CD4-positive, alpha-beta T cell treated with Interleukin-12 subunit alpha and Interleukin-12 subunit beta, for 1 hour (primary cell): ENCODE measurements at places on chromosomes 4 and X.
A peak's percentile ranks its signal among the peaks of the same experiment; 100 is the strongest.

DNA sequence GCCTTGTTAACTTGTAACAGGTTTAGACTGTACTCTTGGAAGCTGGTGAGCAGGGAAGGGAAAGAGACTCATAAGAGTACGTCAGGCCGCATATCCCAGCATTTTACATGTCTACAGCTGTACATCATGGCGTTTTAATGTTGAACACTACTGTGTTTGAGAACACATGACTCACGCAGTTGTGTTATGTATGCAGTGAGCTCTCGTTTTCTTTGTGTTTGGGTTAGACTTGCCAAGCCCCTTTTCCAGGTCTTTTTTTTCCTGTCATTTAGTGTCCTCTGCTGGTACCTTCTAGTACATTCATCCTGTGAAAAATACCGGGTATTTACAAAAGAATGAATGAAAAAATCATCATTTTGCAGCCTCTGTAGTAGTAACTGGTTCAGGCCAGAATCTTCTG lies 35.3 kb downstream of the SMS start:
- no peak for DNase-seq

GRCh38 chr4:25310803-25311166 lies 1.8 kb upstream of the ZCCHC4 start:
- no peak for DNase-seq

GRCh38 chr4:1351854-1352566 lies 5.0 kb downstream of the UVSSA start:
- peak; percentile 88 for DNase-seq

- DNase-seq = no peak
Measured at GRCh38 chr4:99090481-99091215, 2.1 kb upstream of the ADH5 start.

GRCh38 chr4:86652332-86652932 lies 58.3 kb downstream of the PTPN13 start:
- DNase-seq = no peak

DNA sequence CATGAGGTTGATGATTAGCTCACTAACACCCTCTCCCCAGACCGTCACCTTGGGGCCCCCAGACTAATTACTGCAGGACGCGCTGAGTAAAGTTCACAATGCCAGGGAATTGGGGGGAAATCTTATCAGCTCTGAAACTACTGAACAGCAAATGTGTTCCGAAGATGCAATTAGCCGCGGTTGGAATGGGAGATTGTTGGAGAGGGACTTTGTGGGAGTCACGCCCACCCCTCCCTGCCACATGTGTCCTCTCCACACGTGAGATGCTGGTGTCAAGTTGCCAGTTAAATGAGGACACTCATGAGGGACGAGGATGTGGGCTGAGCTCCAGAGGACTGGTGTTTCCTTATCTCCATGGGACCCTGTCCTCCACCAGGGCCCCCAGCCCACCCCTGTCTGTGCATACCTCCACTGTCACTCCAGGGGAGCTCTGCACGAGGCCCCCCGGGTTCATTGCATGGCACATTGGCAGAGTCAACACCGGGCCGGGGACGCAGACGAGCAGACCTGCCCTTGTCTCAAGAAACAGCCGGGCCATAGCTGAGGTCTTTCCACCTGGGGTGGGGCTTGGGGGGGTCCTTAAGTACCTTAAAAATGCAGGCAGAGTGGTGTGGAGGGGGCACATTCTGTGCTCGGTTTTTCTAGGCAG lies 175.4 kb upstream of the PSAPL1 start:
- DNase-seq = no peak

DNA sequence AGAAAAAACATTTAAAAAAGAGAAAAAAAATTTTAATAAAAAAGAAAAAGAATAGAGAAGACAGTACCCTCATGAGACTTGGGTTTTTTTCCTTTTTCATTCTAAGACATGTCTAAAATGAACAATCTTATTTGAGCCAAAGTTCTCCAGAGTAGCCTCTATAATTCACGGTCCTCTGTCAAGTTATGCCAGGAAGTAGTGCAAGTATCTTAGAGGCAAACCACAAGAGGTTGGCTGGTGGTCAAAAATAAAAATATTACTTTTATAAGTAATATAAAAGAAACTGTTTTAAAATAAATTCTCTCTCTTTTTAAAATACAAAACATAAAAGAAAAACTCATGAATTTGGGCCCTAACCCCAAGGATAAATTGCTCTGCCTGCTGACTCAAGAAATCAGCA lies 26.5 kb downstream of the HNRNPDL start:
- no peak for DNase-seq

DNA sequence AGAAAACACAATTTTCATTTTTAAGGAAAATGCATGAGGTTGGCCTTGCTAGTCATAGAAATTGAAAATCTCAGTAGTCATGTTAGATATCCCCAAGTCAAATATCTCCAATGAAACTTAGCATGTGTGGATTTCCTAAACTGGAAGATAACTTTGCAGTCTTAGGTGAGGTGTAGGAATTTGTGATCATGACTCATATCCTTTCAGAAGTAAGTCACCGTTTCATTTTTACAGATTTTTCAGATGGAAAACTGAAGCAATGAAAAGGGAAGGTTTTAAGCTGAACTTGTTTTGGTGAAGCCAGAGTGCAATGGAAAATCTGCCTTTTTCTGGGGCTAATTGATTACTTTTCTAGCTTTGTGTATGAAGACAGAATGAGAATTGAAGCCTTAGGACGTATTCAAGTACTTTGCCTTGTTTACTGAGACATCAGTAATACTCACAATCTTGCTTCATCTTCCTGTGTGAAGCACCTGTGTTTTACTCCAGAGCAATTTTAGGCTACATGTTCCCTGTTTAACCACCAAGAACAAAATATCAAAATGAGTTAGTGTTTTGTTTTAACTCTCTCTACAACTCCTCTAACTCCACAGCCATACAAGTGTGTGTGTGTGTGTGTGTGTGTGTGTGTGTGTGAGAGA lies 1662.8 kb upstream of the ADGRL3 start:
- no peak for DNase-seq

GRCh38 chr4:97215409-97215941 lies 927.8 kb downstream of the STPG2 start:
- no peak for DNase-seq

DNA sequence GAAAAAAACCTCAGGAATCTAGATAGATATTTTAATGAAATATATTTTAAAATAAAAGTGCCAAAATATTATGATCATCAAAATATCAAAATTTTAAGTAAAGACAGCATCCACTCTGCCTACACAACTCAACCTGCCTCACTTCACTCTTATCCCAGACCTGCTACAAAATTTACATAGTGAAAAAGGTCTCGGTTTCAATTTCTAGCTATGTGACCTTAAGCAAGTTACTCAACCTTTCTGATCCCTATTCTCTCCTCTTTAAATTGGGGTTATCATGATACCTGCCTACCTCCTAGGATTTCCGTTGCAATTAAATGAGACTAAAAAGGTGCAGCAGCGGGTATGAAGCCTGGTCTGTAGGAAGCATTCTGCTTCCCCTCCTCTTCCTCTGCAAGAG lies 72.9 kb downstream of the FAM114A1 start:
- no peak for DNase-seq

- no peak for DNase-seq
Measured at GRCh38 chr4:111873801-111874200, 271.5 kb upstream of the FAM241A start.

DNA sequence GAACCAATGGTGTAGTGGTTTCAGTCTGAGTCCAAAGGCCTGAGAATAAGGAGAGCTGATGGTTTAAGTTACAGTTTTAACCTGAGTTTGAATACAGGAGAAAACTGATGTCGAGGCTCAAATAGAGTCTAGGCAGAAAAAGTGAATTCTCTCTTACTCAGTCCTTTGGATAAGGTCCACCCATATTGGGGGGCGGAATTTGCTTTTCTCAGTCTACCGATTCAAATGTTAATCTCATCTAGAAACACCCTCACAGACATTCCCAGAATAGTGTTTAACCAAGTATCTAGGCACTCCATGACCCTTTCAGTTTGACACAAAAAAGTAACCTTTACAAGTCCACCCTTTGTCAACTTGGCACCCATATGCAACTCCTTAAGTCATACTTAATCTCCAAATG lies 216.0 kb downstream of the GRID2 start:
- DNase-seq = no peak

DNA sequence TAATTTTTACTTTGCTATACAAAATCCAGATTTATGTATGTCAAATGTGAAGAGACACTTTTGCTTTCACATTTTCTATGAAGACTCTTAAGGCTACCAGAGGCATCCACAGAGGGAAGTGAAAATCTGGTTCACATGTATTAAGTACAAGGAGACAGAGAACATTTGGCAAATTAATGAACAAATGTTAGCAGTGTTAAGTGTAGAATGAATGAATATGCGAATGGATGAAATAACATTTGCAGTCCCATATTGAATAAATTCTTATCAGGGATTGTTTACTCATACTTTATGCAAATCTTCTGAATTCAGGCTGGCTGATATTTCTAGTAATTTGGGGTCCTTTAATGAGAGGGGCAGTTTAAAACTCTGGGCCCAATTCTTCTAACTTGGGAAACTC lies 159.9 kb downstream of the LDB2 start:
- no peak for DNase-seq

DNA sequence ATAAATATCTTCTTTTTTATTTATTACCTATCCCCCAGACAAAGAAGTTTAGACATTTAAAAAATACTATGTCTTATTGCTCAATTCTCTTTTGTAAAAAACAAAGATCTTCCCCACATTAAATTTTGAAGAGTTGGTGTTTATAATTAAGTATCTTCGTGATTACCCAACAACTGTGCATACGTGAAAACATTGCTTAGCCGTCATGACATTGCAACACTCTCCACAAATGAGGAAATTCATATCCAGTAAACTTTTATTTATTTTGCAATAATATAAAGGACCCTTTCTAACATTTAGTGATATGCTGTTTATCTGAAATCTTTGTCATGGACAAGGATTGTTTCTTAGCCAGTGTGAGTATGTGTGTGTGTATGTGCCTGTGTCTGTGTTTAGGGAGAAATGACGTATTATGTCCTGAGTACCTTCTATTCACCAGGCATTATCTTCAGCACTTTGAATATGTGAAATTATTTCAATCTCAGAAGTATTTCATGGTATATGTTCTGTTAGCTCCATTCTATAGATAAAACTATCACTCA lies 26.1 kb upstream of the EREG start:
- no peak for DNase-seq

GRCh38 chrX:18354369-18355223 lies at the start of gene SCML2:
Gene SCML2 (minus strand): TSS chrX:18354688. CDS start chrX:18334071, 20,617 bp downstream.
- DNase-seq = peak; percentile 23

DNA sequence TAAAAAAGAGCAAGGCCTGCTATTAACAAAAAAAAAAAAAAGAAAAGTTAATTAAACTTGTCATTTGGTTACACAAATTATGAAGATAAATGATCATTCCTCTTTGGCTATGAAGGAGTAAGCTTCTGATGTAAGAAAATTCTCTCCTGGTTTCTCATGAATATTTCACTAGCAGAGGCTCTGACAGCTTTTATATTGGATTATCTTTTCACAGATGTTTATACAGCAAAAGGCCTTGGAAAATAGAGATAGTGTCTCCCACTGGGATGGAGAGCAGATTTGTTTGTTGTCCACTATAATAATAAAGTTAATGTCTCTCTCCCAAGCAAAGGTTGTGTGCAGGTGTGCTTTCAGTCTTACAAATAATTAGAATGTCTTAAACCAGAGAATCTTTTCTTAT lies 40.7 kb upstream of the PDGFC start:
- no peak for DNase-seq

DNA sequence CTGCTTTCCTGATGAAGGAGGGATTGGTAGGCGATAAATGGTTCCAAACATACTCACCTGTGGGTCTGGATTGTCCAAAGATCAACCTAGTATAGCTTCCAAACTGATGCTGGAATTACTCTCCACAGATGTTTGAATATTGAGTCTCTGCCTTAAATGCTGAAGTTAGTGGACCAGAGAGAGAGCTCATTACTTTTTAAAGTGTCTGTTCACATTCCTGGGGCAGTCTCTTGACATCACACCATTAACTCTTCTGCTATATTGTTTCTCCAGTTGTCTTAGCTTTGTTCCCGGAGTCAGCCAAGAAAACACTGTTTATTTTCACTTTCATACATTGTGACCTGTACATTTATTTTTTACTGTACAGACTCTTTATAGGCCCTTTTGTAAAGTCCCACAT lies 35.4 kb downstream of the ARHGEF38 start:
- no peak for DNase-seq

- no peak for DNase-seq
Measured at GRCh38 chr4:52752936-52753335, 1.7 kb upstream of the ERVMER34-1 start.

DNA sequence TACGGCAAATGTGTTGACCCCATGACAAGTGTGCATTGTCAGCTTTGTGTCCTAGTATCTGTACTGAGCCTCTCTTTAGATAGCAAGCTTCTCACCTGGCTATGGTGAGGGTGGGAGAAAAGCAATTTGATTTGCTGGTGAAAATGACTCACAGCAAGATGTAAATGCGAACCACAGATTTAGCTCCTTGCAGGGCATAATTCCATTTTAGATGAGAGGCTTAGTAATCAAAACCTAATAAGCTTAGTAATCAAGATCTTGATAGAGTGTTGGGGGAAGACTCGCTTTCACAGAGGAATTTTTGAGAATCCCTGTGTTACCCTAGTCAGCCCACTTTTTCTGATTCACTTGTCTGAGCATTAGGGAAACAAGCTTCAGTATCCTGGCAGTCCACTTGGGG lies 7.7 kb upstream of the OCIAD2 start:
- DNase-seq = no peak

GRCh38 chr4:100288811-100289529 lies 98.7 kb upstream of the DDIT4L start:
- no peak for DNase-seq

- no peak for DNase-seq
Measured at GRCh38 chrX:79082899-79083298, 61.6 kb upstream of the GPR174 start.

DNA sequence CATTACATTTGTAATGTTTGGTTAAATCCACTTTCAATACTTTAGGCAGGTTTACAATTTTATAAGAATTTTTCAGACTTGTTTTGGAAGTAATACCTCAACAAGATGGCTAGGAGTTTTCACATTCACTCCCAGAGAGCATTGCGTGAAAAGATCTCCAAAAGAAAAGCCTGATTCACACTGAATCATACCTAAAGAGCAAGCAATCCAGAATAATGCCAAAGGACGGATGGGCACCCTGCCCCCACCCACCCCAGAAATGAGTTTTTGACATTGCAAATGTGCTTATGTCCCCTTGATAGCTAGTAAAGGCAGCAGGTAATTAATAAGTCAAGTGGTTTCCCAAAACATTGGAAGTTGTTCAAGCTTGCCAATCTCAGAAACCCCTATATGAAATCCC lies 557.7 kb upstream of the TENM3 start:
- DNase-seq = no peak
